ENCODE measurements at places on chromosomes 3 and 15.

DNA sequence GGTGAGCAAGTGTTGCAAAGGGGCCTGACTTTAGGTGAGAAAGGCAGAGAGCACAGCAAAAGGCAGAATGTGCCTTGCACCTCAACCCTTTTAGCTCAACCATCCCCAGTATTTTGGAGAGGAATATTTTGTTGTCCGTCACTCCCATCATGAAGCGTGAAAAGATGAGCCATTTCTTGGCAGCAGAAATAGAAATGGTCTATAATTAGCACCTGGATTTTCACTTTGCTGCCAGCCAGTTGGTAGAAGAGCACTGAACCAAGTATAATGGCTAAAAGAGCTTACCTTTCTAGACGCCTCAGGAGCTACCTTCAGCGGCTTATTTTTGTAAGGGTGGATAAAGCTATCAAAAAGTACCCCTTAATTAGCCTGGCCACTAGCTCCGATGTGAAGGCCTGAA is 406.7 kb downstream of the OCA2 start:
- DNase-seq: no peak

GRCh38 chr15:58627701-58628100 is 121.8 kb downstream of the ADAM10 start:
- no peak for DNase-seq

DNA sequence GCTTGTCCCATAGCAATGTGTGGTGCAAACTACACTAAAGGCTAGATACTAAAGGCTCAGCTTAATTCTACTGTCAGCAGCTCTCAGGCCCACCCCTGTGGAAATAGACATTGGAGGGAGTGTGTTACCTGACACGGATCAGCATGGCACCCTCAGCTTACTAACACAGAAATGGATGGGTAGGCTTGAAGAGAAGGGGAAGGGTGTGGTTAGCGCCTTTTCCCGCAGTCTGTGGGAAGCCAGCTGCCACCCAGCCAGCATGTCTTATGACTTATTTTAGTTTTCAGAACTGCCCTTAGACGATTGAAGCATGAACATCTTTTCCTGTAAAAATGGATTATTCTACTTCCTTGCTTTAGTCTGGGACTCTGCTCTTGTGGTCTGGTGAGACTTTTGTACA is 25.8 kb upstream of the ADPGK start:
- DNase-seq: no peak

- DNase-seq: no peak
These were observed 33.0 kb downstream of the KBTBD8 start for GRCh38 chr3:67030785-67031740.

GRCh38 chr15:42640109-42640508 is 64.7 kb downstream of the STARD9 start:
- DNase-seq: no peak

GRCh38 chr15:99502182-99502581 is 63.6 kb upstream of the MEF2A start:
- no peak for DNase-seq

- no peak for DNase-seq
These were observed 321.9 kb upstream of the RASGRP1 start for GRCh38 chr15:38886315-38887163.

DNA sequence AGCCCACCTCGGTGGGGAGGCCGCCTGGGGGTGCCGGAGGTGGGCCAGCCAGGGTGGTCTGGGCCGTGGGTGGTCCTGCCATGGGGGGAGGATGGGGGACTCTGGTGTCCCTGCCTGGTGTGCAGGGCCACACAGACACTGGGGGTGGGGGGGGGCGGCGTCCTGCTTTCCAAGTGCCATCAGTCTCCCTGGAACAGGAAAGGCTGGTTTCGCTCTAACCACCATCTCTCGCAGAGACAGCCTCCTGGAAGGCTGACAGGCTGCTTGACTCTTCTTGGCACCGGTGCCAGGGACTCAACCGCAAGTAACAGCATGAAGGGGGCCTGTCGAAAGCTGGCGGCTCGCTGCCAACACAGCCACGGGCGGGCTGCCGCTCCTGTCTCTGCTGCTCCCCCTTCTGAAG is 40.3 kb downstream of the RGMA start:
- DNase-seq: no peak

GRCh38 chr3:126358816-126359181 is 1.6 kb upstream of the KLF15 start:
- no peak for DNase-seq

- DNase-seq: no peak
These were observed 57.3 kb downstream of the NMNAT3 start for GRCh38 chr3:139620438-139620837.

DNA sequence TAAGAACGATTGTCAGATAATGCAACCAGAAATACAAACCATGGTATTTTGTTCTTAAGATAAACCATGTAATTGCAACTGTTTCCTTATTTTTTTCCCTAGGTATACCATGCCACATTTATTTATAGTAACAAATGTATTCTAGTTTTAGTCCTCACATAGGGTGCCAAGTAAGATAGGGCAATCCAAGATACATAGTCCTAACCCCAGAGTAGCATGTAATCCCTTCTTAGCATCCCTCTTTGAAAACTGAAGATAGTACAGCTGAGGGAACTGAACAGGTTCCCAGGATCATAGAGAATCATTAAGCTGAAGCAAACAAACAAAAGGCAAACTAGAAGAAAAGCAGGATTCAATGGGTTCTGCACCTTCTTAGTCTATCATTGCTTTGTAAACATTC is 24.8 kb downstream of the TRNT1 start:
- DNase-seq: no peak

DNA sequence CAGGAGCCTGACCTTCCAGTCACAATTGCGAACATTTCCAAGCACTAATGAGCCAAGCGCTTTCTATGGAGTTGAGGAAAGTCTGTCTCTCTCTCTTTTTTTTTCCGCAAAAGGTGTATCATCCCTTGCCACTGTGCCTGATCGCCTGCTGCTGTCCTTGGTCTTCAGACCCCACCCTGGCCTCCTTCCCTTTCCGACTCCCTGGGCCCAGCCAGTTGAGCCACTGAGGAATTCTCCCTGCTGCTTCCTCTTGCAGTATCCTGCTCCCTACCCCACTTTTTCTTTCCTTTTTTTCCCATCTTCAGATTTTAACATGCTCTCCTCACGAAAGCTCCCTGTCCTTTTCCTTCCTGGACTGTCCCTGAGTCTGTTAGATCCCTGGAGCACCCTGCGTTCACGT is 396.5 kb upstream of the C2CD4B start:
- no peak for DNase-seq

- no peak for DNase-seq
These were observed 2.8 kb downstream of the GLCE start for GRCh38 chr15:69163141-69163669.

- no peak for DNase-seq
These were observed 213.9 kb upstream of the SLC2A2 start for GRCh38 chr3:171240504-171240835.

DNA sequence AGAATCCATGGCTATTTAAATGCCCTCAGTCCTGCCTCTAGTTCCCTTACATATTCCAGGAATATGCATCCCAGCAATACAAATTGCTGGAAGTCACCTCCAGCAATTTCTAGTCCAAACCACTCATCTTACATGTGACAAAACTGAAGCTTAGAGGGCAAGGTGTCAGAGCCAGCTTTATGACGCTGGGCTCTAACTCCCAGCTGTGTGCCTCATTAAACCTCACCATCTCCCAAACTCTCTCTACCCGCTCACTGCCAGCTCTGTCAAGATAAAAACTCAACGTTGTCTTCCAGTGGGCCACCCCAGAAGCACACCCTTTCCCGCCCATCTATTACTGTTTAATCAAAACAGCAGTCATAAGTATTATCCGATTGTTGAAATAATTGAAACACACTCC is 7.9 kb downstream of the TNIK start:
- no peak for DNase-seq

- no peak for DNase-seq
These were observed at the start of gene MSL2 for GRCh38 chr3:136196064-136196400. MSL2 (minus strand) TSS chr3:136196335; CDS start chr3:136195113, 1,222 bp downstream.

- no peak for DNase-seq
These were observed 14.1 kb downstream of the WDR53 start for GRCh38 chr3:196554205-196554604.

GRCh38 chr15:99928429-99928981 is 195.3 kb upstream of the LYSMD4 start:
- DNase-seq: no peak

- DNase-seq: no peak
These were observed 44.3 kb downstream of the PDIA5 start for GRCh38 chr3:123110976-123111615.

DNA sequence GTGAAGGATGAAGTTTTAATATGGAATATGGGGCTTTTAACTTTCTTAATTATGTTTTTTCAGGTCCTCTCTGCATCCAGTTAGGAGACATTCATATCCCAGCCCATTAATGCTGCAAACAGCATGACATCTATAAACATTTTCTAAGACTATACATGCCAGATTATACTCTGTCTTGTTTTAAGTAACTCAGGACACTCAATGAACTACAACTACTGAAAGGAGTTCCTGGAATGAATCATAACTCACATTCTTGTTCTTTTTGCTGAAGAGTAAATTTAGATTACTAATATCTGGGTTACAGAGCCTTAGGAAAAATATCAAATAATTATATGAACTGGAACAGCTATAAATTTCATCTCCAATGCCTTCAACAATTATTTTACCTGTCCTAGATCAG is 167.4 kb downstream of the STAG1 start:
- no peak for DNase-seq

- no peak for DNase-seq
These were observed 41.5 kb downstream of the MGLL start for GRCh38 chr3:127780536-127781400.

GRCh38 chr3:41148478-41148877 is 50.8 kb upstream of the CTNNB1 start:
- no peak for DNase-seq

DNA sequence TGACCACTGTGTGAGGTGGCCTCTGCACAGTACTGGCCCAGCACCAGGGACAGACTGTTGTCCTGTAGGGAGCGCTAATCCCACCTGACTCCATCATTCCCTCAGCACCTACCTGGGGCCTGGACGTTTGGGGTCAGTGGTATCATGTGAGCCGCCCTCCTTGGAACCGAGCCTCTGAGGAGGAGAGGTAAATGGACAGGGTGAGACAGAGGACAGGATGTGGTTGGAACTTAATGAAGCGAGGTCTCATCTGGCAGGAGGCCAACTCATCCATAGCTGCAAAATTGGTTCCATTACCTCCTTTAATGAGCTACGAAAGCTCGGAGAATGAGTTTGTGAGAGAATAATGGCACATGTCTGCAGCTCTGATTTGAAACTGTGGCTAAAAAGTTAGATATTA is 13.9 kb downstream of the MAPKAPK3 start:
- DNase-seq: no peak

DNA sequence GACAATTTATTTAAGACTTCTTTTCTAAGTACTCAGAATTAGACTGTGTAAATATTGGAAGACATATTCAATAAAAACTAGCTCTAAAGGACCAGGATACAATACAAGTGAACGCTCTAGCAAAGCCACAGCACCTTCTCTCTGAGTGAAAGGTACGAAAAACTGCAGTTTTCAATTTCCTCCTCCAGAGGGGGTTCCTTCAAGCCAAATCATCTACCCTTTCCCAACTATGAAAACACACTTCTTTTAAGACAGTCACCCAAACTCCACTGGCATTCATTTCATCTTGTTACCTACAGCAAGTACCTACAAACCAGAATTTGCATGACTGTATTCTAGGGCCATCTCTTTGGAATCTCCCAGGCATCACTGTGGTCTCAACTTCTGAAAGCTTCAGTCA is 165.8 kb downstream of the ERC2 start:
- DNase-seq: no peak

- no peak for DNase-seq
These were observed 952.6 kb downstream of the AGBL1 start for GRCh38 chr15:87032295-87032694.

GRCh38 chr3:12759693-12760565 is 870 bp upstream of the TMEM40 start:
- DNase-seq: no peak

GRCh38 chr3:142963234-142963515 is 299 bp downstream of the PAQR9 start:
- no peak for DNase-seq

DNA sequence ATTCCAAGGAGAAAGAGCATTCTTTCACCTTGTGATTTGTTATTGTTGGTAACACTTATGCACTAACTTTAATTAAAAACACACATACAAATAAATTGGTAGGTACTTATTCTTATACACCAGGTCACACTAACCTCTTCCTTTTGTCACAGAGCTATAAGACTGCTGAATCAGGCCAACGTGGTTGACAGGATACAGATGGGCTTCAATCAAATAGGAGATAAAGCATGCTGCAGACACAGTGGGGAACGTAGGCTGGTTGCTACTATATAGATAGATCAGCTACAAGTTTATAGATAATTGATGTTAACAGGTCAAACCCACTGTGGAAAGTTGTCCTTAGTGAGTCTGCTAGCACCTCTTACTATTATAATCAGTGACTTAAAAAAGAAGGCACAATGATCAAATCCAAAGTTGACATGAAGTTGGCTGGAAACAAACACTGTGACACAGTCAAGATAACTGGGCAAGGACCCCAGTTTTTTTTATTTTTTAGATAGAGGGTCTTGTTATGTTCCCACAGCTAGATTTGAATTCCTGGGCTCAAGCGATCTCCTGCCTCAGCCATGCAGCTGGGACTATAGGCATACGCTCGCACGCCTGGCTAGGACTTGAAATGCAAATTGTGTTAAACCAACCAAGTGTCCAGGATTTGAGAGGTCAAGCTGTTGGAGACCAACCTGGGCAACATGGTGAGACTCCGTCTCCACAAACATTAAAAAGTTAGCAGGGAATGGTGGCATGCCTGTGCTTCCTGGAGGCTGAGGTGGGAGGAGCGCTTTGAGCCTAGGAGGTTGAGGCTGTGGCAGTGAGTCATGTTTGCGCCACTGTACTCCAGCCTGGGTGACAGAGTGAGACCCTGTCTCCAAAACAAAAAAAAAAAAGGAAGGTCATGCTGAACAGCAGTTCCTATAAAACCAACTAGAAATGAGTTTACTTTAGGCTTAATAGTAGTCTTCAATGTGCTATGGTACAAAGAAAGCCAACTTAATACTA is 97.9 kb upstream of the MEX3B start:
- no peak for DNase-seq

- DNase-seq: no peak
These were observed 127.9 kb downstream of the DTWD1 start for GRCh38 chr15:49748791-49749190.

DNA sequence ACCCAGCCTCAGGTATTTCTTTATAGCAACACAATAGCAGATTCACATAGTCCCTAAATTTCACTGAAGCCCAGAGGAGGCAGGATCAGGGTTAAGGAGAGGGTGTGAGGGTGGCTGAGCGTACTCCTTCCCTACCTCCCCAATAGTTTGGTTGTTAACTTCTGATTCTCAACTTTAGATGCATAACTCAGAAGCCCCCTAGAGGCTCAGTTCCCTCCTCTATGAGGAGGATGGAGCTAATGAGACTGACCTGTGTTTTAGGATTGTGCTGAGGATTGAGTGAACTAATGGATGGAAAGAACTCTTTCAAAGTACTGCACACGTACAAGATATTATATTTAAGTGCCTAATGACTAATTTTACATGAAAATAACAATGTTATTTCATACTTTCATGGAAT is 249.3 kb upstream of the SOX14 start:
- no peak for DNase-seq

Measured in AG04449 (cell line).